ENCODE measurements at places on chromosomes 13 and 19. TPM values are rescaled to one million over a fixed set of nuclear protein-coding genes. Genes with fewer than 3 reads are reported as not detected.

The SIGLEC5 gene
- not detected for total RNA-seq

The TRPC4 gene
- total RNA-seq, result 5.1 TPM

The KLHL26 gene
- total RNA-seq, result 16.6 TPM

The ZNF98 gene
- not detected for total RNA-seq

DNA sequence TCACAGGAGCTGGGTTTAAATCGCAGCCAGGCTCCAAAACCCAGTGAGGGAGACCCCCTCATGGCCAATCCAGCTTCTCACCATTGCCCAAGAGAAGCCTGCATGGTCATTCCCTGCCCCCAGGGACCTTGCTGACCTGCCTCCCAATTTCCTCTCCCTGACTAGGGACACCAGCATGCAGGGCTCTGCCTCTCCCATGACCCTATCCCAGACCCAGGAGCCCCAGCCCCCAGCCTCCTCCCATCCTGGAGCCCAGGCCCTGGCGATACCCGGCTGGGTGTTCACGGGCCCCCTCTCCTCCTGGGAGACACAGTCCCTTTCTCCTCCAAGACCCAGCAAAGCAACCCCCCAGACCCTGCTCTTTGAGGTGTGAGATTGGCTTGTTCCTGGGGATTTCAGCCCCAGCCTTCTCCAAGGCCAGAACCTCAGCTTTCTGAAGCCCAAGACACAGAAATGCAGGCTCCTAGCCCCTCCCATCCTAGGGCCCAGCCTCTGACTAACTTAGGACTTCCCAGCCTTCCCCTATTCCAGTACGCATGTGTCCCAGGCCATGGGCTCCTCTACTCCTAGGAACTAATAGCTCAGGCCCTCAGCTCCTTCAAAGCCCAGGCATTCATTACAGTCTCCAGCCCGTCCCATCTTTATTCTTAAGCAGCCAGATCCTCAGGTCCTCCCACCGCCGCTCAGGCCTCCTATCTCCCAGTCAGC lies 1.1 kb downstream of the GYS1 start:
- peak; percentile 69 for DNase-seq

DNA sequence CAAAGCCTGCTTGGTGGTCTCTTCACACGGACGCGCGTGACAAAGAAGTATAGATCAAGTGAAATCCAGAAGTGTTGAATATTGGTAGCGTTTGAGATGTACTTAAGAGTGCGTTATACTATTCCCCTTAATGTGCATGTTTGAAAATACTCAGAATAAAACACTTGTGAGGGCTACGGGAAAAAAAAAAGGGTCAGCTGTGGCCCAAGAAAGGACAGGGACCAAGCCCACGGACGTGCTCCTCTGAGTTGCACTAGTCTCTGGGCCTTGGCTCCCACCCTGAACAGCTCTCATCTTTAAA lies 622 bp upstream of the RBM42 start:
- DNase-seq, result no peak

DNA sequence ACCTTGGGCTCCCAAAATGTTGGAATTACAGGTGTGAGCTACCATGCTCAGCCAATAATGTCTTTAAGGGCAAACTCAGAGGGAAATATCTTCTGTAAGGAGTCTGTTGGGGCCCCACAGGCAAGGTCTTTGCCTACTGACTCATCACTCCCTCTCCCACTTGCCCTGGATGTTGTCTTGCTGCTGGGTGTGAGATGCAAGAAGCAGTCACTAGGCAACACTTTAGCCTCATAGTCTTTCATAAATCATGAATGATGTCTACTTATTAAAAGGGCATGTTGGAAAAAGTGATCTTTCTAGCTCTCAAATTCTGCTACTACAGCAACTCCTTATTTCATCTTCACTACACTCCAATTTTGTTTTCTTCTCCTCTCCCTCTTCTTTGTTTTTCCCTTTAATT lies 34.6 kb upstream of the SLC10A2 start:
- DNase-seq, result no peak

DNA sequence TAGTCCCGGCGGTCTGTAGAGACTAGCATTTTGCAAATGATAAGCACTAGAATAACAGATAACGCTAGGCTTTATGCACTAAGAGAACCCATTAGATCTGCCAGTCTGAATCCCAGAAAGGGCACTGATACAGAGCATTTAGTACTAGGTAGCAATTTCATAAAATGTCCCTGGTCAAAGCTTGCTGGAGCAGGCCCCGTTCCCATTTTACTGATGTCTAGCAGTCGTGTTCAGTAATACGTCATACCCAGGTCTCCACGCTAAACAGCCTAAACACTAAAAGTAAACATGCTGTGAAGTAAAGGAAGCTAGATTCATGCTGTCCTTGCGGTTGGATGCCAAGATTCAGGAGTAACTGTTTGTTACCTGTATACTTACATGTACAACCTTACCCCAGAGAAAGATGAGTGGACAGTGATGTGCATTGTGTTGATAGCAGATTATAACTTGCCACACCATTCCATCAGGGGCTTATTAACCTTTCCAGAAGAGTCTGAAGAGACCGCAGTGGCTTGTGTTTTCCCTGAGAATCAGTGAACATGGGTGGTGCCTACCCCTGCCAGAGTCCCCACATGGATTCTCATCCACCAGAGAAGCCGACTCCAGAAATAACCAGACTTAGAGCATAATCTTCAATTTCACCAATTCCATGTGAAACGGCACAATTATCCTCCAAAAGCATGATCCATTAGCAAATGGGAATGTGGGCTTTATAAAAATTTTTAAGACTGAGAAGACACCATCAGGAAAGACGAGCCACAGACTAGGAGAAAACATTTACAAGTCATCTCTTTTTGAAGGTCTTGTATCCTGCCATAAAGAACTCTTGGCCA lies 3.4 kb upstream of the RPS11 start:
- DNase-seq, result no peak

DNA sequence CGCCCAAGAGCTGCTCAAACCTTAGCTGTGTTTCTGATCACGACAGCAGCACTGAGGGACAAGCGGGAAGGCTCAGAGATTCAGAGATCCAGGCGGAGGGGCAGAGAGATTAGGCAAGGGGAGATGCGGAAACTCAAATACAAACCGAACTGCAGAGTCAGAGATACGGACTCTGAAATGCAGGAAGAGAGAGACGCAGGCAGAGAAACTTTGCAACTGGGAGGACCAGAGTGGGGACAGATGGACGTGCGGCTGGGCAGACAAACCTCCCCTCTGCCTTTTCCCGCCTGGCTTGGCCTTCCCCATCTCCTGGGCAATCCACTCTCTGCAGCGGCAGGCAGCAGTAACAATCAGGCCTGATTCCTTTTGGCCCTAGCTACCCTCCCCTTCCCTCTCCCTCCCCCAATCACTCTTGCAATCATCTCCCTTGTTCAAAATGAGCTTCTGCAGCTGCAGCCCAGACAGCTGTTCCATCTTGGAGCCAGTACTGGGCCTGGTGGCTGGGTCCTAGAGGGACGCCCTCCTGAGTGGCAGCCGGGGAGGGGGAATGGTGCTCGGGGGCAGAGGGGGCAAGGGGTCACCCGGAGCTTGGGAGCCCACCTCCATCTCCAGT lies 29.7 kb downstream of the OLFM2 start:
- no peak for DNase-seq

DNA sequence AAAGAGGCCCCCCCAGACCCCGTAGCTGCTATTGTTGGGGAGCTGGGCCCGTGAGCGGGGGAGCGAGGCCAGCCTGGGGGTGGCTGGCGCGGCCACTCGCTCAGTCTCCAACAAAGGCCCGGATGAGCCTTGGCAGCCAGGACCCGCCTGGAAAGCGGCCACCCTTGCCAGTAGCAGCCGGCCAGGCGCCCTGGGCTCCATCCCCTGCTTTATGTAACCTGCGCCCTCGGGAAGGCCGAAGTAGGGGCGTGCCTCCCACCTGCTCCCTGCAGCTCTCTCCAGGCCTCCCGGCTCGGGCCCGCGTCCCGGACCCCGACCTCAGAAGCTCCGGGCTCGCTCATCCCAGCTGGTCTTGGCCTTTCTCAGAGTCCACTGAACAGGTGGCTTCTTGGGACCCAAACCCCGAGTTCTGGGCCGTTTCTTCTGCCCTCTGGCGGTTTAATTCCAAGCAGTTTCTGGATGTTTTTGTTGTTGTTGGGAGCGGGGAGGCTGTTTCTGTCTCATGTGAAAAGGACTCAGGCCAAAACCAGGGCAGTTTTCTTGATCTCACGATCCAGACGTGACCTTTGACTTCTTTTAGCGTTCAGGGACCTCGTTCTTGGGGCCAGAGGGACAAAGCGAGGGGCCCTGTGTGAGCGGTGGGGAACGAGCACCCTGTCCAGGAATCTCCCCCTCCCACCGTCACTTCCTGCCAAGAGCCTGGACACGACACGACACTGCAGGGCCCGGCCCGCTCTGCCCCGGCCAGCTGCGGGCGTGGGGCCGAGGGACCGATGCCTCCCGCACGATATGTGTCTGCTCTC lies 1.2 kb downstream of the CDC34 start:
- DNase-seq, result peak; percentile 74

- DNase-seq, result no peak
Observed at GRCh38 chr19:45968626-45969025, 5.0 kb downstream of the NOVA2 start.

DNA sequence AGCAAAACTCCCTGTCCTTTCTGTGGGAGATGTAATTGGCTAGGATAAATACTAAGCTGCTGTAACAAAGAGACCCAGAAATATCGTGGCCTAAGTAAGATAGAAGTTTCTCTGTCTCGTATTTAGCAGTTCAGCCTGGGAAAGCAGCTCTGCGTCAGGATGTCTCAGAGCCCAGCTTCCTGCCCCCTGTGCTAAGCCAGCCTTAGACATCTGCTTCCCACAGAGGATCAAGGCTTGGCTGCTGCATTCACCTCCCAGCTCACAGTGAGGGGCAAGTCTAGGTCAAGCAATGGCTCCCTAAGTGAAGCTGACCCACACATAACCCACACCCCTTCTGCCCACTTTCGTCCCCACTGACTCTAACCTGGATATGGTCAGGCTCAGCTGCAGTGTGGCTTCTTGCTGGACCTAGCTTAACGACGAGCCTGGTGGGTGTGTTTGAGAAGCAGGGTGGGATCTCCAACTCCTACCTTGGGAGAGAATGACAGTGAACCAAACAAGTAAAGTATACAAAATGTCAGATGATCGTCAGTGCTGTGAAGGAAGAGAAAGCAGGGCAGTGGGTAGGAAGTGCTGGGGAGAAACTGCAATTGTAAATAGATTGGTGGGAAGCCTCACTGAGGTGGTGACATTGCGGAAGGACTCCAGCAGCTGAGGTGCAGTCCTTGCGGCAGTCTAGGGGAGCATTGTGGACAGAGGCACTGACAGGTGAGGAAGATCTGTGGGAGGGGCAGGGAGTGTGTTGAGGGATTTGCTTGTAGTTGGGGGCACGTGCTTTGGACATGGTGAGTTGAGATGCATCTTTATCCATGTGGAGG lies 82.9 kb downstream of the TNFRSF19 start:
- no peak for DNase-seq

DNA sequence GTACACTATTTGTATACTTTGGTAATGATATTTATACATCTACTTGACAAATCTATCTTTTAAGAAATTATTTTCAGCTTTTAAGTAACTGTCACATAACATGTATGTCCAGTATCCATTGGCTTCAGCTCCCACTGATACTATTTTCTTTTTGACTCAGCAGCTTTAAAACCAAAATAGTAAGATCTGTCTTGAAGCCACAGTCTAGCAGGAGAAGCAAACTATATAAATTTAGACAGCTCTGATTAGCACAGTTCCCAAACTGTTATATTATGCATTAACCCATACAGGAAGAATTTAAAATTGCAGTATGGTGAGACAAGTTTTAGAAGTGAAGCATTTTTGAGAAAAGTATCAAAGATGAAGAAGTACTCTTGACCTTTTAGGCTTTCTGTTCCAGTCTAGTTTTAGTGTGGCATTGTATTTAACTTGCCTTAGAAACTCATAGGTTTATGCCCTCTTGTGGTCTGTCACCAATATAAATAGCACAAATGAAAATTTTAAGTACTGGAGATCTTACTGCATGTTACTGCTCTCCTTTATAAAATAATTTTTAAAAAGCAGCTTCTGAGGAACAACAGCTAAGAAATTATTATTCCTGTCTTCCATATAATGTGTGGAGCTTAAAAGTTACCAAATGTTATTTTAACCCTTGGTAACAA lies 24.7 kb downstream of the URI1 start:
- DNase-seq, result no peak

DNA sequence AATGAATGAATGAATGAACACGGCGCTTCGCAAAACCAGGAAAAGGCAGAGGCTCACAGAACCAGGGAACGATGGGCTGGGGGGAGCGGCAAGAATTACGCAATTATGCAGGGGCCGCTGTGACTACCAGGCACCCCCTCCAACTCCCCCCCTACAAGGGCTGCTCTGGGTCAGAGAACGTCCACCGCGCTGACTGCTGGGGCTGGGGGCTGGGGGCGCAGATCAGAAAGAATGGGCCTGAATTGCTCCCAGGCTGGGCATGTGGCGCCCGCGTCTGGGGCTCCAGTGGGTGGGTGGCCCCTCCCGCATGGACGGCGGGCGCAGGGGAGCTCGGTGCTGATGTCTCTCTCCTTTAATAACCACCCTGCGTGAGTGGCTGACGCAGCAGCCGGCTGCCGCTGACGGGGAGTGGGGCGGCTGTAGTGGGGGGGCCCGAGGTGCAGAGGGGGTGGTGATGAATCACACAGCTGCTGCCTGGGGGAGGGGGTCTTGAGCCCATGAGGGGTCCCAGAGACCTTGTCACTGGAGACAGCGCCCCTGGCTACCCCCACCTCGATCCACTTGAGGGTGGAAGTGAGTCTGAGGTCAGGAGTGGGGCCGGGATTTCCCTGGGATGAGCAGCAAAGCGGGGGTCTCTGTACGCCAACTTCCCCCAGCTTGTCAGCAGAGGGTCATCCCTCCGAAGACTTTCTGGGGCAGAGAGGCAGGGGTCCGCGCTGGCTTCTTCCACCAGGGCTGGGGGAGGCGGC lies 1.5 kb upstream of the CIRBP start:
- DNase-seq, result no peak

DNA sequence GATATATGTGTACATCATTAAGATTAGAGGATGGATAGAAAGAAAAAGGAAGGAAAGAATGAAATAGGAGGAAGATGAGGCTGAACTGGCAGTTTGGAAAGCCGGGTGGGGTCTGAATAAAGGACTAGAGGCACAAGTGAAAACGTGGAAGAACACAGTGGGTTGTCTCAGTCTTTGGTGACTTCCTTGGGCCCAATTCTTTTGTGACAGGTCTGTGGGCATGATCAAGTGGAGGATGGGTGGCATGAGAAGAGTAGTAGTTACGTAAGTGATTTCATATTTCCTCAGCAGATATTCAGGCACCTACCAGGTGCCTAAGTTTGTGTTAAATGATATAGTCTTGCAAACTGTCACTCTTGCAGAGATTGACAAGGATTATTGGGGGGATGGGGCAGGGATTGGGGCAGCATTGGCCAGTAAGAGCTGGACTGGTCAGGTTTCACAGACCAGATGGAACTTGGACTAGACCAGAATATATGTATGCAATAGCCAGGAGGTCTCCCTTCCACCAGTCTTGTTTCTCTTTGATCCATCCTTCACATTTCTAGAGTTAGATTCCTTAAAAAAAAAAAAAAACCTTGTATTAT lies 2.7 kb downstream of the TPP2 start:
- DNase-seq, result no peak

GRCh38 chr19:55723491-55723890 lies 14.7 kb downstream of the NLRP9 start:
- no peak for DNase-seq

Measured in mucosa of descending colon (tissue), 3 donors.